CD4-positive, alpha-beta T cell treated with Interleukin-4 for 1 hour (primary cell): ENCODE measurements at places on chromosomes 7 and 10.

DNA sequence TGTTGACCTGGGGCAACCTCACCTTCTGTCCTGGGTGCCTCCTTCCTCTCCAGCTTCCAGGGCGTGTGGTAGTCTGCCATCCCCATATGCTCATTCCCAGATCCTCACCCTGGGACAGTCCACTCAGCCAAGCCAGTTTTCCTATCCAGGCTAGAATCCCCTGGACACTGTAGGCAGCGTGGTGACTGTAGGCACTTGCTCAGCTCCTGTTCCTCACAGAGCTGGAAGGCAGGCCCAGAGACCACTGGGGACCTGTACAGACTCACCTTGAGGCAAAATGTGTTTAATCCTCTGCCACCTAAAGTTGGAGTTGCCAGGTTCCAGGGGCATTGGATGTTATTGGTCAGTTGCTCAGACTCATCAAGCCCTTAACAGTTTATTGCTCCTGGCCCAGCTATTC is 2.4 kb upstream of the GRID1 start:
- DNase-seq = no peak

DNA sequence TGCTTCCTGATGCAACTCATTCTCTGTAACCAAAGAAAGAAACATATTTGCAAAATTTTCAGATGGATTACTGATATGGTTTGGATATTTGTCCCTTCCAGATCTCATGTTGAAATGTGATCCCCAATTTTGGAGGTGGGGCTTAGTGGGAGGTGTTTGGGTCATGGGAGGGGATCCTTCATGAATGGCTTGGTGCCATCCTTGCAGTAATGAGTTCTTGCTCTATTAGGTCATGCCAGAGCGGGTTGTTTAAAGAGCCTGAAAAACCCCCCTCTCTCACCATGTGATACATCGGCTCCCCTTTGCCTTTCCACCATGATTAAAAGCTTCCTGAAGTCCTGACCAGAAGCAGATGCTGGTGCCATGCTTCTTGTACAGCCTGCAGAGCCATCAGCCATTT is 43.8 kb upstream of the PRKG1 start:
- DNase-seq = no peak

- DNase-seq = no peak
Measured at GRCh38 chr10:60536529-60537114, 146.9 kb upstream of the ANK3 start.

DNA sequence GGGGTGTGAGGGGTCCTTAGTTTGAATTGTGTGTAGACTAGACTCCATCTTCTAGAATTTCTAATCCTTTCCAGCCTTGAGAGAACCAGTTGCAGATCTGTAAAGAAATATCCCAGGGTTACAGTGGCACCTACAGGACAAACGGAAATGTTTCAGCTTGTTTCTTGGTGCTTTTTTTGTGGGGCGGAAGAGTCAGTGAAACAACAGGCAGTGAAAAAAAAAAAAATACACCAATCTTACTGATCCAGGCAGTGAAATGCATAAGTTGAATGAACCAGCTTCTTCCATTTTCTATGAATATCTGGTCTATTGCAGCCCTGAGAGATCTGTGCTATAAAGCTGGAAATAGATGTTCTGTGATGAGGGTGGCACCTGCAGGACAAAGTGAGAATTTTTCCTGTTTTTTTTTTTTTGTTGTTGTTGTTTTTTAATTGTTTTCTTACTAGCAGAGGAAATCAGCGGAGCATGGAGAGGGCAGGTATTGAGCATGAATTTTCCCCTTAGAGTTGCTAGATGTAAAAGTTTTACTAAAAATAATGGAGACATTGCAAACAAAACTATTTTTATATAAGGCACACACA is 81.9 kb upstream of the DYNC1I1 start:
- peak; percentile 9 for DNase-seq

GRCh38 chr10:103553743-103554487 is 60.4 kb downstream of the NEURL1 start:
- no peak for DNase-seq

- peak; percentile 31 for DNase-seq
Measured at GRCh38 chr7:16982640-16983350, 101.0 kb upstream of the AGR3 start.

DNA sequence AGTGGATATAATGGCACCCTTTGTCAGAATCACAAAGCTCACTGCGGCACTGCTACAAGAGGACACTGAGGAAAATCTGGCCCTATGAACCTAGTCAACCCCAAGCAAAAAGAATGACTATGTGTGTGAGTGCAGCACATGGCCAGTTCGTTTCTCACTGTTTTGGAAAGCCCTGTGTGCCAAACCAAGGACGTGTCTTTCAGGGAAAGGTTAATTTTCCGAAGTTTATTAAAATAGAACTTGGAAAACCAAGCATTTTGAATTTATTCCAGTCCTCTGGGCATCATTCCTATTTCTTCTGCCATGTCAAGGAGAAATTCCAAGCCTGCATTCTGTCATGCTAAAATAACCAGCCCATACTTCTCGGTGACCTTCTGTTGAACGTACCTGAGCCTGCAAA is 471.8 kb downstream of the PLXDC2 start:
- DNase-seq = no peak
